ENCODE measurements at places on chromosomes 4 and X.
A peak's percentile ranks its signal among the peaks of the same experiment; 100 is the strongest.

DNA sequence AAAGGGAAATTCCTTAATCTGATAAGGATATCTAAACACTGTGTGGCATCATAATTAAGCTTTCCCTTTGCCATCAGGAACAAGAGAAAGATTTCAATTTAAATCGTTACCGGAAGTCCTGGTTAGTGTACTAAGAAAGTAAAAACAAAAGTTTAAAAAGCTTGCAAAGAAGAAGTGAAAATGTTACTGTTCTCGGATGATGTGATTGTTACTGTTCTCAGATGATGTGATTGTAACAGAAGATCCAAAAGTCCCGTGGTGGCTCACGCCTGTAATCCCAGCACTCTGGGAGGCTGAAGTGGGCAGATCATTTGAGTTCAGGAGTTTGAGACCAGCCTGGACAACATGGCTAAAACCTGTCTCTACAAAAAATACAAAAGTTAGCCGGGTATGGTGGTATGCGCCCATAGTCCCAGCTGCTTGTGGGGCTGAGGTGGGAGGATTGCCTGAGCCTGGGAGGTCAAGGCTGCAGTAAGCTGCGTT lies 62.5 kb downstream of the RGS12 start:
- DNase-seq: no peak

GRCh38 chr4:147789596-147789995 lies 57.7 kb downstream of the ARHGAP10 start:
- no peak for DNase-seq

DNA sequence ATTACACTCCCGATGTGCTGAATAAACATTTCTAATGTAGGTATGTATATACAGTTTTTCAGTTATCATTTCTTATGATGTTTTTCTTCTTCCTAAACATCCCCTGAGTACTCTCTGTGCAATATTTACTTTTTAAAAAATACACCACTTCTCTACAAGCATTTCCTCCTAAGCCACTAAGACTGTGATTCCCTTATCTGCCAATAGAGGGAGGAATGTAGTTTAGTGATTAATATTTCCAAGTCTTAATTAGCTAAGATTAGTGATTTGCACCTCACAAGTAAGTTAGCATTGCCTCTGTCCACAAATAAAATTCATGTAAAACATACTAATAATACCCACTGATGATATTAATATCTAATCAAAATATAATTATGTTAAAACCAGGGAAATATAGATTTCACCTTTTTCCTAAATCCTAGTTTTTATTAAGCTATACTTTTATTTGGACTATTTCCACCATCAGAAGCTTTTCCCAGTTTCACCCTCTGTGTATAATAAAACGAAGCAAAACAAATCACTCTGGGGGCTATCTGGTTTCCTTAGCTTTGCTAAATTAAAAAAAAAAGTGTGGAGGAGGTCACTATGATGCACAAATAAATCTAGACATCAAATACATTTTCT lies 909.1 kb downstream of the FAT4 start:
- no peak for DNase-seq

DNA sequence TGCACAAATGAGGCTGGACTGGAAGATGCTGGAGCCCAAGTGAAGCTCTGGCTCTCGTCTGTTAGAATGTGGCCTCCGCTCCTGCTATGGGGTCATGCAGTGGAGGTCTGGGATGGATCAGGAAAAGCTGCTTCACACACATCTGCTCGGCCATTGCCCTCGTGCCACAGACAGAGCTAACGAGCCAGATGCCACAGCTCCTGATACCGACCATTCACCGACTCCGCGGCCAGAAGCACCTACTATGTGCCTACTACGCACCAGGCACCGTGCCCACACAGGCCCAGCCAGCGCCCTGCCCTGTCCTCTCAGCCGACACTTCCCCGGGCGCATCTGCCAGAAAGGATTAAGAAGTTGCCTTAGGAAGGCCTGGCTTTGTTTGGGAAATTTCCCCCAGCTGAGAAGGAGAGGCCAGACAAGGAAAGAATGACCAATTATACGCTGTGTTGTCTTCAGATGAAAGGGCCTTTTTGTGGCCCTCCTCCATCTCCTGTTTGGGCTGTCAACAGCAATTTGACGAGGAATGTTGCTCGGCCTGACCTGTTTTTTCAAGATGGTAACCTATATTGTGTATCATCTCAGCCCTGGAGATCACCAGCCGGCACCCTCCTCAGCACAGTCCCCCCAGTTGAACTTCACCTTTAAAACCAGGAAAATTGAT lies 34.3 kb downstream of the HMX1 start:
- DNase-seq: no peak

- DNase-seq: no peak
Observed at GRCh38 chrX:43580621-43581020, 75.5 kb upstream of the MAOA start.

DNA sequence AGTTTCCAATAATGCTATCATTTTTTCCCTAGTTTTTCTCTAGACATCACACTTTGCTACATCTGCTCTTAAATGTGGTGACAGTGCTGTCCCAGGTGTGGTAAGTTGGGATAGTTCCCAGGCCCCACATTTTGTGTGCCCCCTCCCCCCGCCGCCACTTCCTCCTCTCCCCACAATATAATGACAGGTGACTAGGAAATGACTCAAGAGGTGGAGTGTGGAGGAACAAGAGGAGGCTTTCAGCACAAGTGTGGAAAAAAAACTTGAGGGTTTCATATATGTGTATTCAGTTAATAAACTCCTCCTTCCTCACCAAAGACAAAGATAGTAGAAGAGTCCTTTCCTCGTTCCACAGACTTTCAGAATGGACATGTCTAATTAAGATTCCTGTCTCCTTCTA lies 18.3 kb upstream of the IL21 start:
- DNase-seq: peak; percentile 10

DNA sequence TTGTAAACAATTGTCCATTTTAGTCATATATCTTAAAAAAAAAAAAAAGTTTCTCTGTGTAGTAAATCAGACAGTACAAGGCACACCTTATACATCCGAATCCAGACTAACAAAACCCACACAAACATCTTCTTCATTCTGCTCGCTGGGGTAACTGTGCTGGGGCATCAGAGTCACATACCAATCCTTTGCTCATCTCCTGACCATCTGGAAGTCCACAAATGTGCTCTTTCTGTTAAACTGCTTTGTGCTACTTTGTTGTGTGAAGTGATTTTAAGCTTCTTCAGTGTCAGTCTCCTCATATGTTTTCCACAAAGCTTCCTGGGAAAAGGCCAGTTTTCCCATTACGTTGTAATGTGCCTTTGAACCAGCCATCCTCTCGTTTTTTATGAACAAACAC lies 86.2 kb upstream of the CBR4 start:
- no peak for DNase-seq
